ENCODE measurements at places on chromosomes 3 and 15. TPM values are rescaled to one million over a fixed set of nuclear protein-coding genes. Genes with fewer than 3 reads are reported as not detected.

BCHE gene
- polyA plus RNA-seq = 7.3 TPM

- no peak for DNase-seq
These were observed 57.0 kb downstream of the ISL2 start for GRCh38 chr15:76393614-76394013.

DNA sequence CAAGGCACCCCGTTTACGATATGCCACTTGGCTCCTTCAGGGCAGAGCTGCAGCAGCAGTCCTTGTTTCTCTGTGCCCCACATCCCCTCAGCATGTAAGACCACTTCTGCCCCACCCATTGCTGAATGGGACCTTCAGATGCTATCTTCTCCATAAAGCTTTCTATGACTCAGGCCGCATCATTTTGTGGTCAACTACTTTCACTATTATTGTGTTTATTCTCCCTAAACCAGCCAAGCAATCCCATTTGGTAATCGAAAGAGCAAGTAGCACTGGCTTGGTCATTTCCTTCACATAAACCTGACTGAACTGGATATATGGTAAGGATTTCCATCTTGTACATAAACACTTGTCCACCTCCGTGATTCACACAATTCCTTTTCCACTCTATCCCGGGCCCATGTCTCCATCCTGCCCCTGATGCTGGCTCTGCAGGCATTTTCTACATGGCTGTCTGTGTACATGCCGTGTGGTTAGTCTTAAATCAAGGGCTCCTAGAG is 25.7 kb downstream of the LIPC start:
- no peak for DNase-seq

GRCh38 chr3:127744253-127744815 is 71.6 kb downstream of the ABTB1 start:
- DNase-seq = no peak

DNA sequence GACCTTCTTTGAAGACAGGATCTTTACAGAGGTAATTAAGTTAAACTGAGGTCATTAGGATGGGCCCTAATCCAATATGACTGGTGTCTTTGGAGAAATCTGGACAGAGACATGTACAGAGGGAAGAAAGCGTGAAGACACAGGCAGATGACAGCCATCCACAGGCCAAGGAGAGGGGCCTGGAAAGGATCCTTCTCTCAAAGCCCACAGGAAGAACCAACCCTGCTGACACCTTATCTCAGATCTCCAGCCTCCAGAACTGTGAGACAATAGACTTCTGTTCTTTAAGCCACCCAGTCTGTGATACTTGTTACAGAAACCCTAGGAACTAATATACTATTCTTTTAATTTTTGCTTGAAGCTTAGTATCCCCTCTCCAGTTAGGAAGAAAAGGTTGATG is 74.2 kb downstream of the WDR76 start:
- no peak for DNase-seq

PIERCE2 gene
- polyA plus RNA-seq = 6.5 TPM

- DNase-seq = no peak
These were observed 55.8 kb upstream of the PDZRN3 start for GRCh38 chr3:73680391-73681095.

- no peak for DNase-seq
These were observed 15.3 kb upstream of the TGM5 start for GRCh38 chr15:43281926-43282602.

- DNase-seq = no peak
These were observed 20.6 kb downstream of the CD80 start for GRCh38 chr3:119538772-119539171.

- no peak for DNase-seq
These were observed 129.7 kb downstream of the MITF start for GRCh38 chr3:69868841-69869420.

DNA sequence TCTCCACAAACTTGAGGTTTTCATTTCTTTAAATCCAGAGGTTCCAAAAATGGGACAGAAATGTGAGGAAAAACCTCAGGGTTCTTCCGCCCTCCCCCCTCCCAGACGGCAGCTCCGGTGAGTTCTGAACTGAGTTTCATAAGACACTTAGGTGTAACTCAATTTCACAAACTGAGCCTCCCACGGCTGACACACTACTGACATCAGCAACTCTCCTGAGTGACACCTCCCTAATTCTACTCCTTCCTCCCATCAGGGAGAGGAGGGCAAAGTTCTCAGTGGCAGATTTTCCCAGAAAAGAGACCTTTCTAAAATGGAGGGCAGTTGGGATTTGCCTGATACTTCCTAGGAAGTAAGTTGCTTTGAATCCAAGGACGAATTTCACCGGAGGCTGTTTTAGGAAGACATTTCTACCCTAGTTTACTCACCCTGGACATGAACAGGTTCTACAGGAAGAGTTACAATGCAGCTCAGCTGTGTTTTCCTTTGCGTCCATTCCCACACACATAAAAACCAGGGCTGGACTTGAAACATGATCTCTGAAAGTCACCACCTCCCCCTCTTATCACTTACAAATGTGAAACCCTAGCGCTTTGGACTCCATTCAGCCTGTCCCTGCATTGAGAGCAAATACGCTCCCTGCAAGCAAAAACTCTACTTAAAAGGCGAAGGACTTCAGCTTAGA is 78.1 kb upstream of the LMOD3 start:
- DNase-seq = peak; percentile 65

- DNase-seq = no peak
These were observed 805.8 kb downstream of the NAALADL2 start for GRCh38 chr3:175664911-175665310.

- no peak for DNase-seq
These were observed 569.6 kb upstream of the ROBO2 start for GRCh38 chr3:76470285-76470684.

GRCh38 chr3:105539897-105540296 is 173.2 kb downstream of the ALCAM start:
- no peak for DNase-seq

DNA sequence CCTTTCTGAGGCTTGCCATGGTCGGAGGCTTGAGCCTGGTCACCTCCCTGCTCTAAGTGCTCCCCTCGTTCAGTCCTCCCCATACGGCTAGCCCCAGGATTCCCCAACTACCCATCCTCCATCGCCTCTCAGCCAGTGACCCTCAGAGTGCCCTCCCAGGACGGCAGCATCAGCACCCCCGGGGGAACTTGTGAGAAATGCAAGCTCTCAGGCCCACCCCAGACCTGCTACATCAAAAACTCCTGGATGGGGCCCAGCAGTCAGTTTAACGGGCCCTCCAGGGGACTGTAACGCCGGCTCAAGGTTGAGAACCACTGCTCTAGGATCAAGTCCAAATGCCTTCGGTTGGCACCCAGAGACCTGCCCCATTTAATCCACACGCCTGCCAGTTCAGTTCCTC is 6.9 kb downstream of the ADAMTS17 start:
- DNase-seq = no peak

DNA sequence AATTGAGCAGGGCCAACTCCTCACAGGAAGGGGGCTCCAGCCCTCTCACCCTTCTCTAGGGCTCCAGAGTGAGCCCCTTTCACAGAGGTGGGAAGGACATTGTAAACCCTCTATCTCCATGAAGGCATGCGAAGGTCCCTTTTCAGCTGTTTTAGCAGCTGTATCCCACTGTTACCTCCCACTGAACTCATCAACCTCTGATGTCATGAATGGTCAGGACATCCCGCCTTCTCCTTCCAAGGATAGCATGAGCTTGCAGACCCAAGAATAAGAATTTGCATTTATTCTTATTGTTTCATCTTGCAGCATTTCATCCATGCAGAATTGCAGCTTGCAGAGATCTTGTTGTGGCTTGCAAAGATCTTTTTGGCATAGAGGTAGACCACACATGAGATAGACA is 24.3 kb upstream of the FGD5 start:
- no peak for DNase-seq

- DNase-seq = no peak
These were observed 85.2 kb upstream of the ANKRD34C start for GRCh38 chr15:79197285-79197684.

GRCh38 chr3:69005071-69005790 is 8.3 kb downstream of the EOGT start:
- DNase-seq = no peak

GRCh38 chr3:43094381-43094780 is 11.5 kb downstream of the POMGNT2 start:
- DNase-seq = no peak

DNA sequence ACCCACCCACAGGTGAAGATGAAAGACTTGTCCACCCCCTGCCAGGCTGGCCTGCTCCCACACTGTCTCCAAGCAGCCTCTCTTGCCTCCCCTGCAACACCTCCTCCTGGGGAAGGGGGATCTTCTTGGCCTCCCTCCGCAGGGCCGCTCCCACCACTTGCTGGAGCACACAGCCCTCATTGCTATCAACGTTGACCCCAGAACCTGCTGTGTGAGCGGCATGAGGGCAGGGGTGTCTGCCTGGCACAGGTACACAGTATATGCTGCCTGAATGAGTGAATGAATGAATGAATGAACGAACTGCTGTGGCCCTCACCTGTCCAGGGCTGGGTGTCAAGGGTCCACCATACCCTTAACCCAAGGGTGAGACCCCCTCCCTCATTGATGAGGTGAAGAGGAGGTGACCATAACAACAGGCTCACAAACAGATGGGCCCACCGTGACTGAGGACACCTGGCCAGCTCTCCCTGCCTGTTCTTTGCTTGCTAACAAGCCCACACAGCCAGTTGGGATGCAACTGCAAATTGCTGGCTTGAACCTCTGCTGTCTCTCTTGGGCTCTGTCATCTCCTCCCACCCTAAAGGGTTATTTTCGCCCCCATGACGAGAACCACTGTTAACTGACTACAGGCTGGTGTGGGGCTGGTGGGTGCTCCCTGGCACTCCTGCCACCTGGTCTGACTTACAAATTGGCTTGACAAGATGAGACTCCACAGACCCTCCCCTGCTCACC is 22.5 kb downstream of the SLC41A3 start:
- DNase-seq = no peak

DNA sequence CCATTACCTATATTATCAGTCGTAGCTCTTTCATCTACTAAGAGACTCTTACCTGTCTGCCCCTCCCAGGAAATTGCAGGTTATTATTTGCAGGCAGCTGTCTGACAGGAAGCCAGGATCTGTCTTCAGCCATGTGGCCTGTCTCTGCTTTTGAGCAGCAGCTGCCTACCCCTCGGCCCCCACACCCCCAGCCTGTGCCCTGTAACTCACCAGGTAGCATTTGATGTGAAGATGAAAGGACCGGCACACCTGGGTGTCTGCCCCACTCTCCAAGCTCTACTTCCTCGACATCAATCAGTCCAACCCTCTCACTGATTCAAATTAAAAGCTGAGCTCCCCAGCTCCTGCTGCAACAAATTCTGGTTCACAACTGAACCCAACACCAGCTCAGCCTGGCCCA is 197.2 kb upstream of the CTNNB1 start:
- DNase-seq = no peak

TLR9 gene
- 0.27 TPM for polyA plus RNA-seq

CEP19 gene
- polyA plus RNA-seq = 5.7 TPM

FOXB1 gene
- polyA plus RNA-seq = not detected

DNA sequence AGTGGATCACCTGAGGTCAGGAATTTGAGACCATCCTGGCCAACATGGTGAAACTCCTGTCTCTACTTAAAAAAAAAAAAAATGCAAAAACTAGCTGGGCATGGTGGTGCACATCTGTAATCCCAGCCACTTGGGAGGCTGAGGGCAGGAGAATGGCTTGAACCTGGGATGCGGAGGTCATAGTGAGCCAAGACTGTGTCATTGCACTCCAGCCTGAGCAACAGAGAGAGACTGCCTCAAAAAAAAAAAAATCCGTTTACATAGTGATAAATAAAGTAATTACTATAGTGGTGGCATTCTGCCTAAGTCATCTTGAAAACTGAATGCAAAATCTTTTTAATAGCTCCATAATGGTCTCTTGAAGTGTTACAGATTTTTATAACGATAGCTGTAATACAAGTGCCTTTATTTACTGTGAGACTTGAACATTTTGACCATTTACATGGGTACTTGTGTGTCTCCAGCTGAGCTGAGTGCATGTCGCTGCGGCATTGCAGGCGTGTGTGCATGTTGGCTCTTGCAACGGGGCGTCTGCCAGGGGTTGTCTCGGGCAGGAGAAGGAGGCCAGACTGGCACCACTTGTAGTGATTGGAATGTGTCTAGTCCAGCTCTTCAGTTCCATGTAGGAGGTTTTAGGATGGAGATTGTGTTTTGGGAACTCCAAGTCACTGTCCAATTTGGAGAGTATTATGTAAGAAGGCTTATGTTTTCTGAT is 111.9 kb downstream of the IGF1R start:
- DNase-seq = no peak

DNA sequence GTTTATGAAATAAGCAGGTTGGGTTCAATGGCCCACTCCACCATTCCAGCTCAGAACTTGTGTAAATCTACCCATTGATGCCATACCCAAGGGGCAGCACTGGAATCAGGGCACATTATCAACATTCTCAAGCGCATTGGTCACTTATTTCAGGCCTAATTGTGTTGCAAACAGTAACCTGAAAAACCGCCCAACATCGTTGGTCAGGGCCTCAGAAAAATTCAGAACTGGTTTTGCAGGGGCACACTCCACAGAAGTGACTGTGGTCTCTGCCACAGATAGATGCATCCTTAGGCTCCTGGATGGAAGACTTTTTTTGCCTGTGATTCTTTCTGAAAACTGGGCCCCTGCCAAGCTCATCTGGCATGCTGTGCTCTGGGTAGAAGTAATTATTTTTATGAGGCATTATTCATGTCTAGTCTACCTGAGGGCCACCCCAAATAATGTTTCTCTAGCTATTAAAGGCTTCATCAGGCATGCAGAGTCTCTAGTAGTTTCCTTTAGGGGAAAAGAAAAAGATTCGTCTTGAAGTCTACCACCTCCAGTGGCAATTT is 21.7 kb upstream of the LRTM1 start:
- no peak for DNase-seq

GRCh38 chr15:76107169-76107568 is 47.4 kb downstream of the TMEM266 start:
- DNase-seq = no peak

DNA sequence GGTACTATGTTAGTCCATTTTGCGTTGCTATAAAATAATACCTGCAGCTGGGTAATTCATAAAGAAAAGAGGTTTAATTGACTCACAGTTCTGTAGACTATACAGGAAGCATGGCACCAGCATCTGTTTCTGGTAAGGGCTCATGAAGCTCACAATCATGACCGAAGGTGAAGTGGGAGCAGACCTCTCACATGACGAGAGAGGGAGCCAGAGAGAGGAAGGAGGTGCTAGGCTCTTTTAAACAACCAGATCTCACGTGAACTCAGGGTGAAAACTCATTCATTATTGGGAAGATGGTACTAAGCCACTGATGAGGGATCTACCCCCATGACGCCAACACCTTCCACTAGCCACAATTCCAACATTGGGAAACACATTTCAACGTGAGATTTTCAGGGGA is 301.7 kb upstream of the MDFIC2 start:
- DNase-seq = no peak

IMPG2 gene
- polyA plus RNA-seq = 0.51 TPM

GRCh38 chr3:157139938-157140534 is 19.9 kb downstream of the CCNL1 start:
- no peak for DNase-seq

Data from renal cortex interstitium (tissue), 15 donors.